ENCODE measurements at places on chromosomes 2 and 18.

DNA sequence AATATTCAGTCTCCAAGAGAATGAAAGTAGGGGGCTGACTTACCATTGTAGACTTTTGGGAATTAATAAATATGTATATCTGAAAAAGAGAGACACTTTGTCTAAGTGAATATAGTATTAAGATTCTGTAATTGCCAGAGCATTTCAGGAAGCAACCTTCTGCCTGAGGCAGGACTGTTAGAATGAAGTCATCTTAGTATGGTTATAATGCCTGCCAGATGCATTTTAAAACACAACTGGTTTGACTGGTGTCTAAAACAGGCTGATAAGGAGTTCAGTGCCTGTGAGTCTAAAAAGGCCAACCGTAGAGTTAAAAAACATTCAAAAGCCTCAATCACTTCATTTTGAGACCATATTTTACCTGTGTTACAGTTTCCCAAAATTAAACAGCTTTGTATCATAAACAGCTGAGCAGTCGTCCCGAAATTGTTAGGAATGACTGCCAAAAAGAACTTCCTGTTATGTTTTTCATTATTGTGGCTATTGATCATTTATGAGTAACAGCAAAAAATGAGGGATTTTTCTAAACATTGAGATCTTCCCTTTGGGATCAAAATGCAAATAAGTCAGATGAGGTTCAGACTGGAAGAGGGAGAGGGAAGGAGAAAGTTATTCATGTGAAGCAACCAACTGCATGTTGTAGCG is 443.9 kb downstream of the PID1 start:
- no peak for DNase-seq

- no peak for DNase-seq
Measured at GRCh38 chr2:120020554-120020953, 7.7 kb downstream of the EPB41L5 start.

DNA sequence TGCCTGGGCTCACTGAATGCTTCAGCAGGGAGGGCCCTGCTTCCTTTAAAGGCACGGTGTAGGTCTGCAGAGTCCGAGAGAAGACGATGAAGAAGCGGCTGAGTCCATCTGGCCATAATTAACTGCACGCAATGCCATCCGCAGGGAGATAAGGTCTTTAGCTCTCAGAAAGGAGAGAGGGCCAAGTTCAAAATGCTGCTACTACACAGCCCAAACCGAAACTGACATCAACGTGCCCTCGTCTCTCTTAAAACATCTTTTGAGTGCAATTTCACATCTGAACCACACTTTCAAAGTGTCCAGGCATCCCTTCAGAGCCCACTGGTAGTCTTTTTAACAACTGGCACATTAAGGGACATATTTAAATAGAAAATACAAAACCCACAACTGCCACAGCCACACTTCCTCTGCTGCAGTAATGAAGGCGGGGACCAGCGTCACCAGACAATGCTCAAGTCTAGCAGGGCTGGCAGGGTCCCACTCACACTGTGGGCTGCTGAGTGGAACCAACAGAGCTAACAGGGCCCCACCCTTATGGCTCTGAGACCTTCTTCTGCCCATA is 35.8 kb downstream of the ST3GAL5 start:
- DNase-seq: peak; percentile 73

DNA sequence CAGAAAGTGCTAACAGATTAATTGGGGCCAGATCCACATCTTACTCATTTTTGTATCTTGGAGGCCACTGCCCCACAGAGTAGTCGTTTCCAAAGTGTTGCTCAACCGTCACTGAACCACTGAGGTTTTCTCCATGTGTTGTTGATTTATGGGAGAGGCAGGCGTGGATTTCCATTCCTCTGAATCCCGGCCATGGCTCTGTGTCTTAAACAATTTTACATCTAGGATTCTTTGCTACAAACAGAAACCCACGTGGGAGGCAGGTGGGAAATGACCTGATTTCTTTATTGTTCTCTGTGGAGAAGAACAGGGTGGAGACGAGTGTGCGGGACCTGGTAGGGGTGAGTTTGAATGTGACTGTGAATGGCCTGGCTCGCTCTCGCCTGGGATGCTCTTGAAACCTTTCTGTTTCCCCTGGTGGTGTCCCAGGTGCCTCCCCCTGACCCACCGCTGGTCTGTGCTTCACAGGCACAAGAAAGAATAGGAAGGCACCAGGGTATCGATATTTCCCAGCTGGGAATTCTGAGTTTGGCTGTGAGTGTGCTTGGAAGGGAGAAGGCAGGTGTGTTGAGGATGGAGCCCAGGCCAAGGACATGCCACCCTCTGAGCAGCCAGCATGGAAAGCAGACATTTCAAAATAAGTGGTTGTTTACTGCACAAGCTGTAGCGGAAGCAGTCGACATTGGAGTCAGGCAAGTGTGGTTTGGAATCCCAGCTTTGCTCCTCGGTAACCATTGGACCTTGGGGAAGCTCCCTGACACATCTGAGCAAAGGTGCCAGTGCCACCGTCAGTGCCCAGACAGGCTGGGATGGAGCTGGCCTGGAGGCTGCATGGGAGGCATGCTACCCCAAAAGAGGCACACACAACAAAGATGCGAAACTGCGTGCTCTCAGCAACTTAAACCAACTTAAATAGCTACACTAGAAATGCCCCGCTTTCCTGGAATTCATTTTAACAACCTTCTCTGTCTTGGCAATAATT is 50.0 kb downstream of the LPIN1 start:
- DNase-seq: no peak

- no peak for DNase-seq
Measured at GRCh38 chr18:68478246-68478645, 236.7 kb downstream of the TMX3 start.

- no peak for DNase-seq
Measured at GRCh38 chr2:186093174-186093573, 354.6 kb downstream of the FSIP2 start.

GRCh38 chr2:75065402-75066008 is 107.1 kb downstream of the POLE4 start:
- no peak for DNase-seq

GRCh38 chr2:161415034-161415986 is 787 bp upstream of the TBR1 start:
- DNase-seq: no peak

GRCh38 chr2:54330926-54331835 is 75.2 kb upstream of the TSPYL6 start:
- DNase-seq: no peak

DNA sequence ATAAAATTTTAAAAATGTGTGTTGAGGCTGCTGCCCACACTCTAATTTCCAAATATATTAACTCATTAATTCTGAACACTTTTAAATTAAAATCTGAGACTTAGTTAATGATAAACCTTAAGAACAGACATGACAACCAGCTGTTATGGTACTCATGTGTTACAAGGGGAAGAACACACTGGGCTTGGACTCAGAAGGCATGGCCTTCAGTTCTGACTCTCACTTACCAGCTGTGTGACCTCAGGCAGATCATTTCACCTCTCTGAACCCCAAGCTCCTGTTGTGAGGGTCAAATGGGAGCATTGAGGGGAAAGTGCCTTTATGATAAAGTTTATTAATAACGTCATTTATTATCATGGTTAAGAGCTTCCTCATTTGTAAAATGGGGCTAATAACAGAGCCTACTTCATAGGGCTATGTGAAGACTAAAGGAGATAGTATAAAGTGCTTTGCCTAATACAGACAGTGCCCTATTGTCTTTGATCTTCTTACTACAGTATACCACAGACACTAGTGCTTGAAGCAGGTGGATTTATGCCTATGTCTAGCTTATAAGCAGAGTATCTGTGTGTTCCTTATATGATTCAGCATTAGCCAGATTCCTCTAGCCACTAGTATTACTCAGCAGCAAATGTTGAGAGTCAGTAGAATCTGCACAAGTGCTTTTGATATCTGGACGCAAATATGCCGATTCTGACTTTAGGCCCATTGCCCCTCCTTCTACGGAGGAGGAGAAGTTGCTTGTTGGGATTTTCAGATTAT is 99.6 kb downstream of the SGPP2 start:
- DNase-seq: no peak

DNA sequence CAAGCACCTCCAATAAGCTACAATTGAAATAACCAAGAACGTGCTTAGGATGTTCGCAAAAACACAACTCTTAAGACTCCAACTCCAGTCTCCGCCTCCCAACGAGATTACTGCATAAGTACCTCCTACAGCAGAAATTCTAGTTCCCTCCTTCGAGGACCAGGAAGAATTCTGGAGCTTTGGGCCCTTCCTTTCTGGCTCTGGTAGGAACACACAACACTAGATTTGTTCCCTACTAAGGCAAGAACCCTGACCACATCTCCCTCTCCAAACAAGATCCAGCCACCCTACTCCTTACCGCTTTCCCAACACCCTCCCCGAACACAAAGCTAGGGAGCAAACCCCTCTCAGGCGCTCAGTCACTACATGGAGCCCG is 721 bp downstream of the ADAM17 start:
- DNase-seq: peak; percentile 17

DNA sequence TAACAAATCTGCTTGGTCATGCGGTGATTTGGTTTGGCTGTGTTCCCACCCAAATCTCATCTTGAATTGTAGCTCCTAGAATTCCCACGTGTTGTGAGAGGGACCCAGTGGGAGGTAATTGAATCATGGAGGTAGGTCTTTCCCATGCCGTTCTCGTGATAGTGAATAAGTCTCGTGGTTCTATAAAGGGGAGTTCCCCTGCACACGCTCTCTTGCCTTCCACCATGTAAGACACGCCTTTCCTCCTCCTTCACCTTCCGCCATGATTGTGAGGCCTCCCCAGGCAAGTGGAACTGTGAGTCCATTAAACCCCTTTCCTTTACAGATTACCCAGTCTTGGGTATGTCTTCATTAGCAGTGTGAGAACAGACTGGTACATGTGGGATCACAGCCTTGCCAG is 36.7 kb downstream of the TRABD2A start:
- DNase-seq: no peak

GRCh38 chr2:199443589-199444130 is 14.1 kb downstream of the SATB2 start:
- no peak for DNase-seq

DNA sequence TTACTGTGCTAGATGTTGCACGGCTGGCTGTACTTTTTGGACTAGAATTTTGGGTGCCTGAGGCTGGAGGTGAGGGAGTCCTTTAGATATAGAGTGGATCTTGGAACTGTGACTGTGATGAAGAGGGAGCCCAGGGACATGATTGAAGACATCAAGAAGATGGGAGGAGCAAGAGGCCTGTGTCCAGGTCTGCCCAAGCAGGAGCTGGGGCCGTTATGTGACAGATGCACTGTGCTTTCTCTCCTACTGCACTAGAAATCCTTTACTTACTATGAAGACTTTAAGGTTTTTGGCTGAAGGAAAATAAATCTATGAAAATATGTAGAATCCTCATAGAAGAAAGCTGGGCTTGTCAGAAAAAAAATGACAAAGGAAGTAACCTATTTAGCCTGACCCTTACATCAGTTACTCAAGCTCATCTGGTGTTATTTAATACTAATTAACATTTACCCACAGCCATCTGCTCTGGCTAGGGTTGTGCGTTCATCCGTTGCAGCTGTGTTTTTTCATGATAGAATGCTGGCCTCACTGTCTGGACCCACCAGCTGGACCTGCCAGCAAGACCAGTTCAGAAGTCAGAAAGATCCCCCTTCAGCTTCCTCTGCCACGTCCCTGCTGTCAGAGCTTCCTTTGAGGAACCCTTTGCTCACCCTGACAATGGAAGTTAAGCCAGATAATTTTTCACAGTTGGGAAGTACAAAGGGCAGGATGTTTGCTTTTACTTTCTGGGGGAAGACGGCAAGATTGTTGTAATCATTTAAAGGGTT is 16.7 kb downstream of the TSN start:
- no peak for DNase-seq

DNA sequence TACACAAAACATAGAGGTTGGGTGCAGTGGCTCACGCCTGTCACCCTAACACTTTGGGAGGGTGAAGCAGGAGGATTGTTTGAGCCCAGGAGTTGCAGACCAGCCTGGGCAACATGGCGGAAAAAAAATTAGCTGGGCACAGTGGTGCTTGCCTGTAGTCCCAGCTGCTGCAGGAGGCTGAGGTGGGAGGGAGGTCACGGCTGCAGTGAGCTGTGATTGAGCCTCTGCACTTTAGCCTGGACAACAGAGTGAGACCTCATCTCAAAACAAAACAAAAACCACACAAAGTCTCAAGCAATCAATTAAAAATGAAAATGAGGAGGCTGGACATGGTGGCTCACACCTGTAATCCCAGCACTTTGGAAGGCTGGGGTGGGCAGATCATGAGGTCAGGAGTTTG is 4.9 kb downstream of the NOP58 start:
- DNase-seq: no peak

DNA sequence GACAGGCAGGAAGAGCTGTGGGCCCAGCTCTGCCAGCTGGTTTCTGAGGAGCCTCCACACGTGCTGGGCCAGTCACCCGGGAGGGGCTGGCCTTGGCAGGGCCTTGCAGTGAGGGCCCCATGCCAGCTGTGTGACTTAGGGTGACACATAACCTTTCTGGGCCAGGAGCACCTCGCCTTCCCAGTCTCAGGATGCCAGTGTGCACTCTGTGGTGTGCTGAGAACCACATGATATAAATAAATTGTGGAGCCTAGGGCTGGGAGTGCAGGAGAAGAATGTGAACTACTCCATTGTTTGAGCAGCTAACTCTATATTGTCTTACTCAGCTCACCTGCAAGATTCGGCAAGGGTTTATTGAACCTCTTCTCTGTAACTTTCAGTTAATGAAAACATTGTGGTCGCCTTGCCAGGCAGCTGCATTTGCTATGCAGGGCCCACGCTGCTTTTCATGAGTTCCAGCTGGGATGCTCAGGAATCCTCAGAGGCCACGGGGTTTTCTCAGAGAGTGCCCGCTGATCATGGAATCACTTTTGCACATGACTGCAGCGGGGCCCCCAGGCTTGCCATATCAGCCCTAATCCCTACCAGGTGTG is 222.3 kb downstream of the SH3RF3 start:
- no peak for DNase-seq

All from CD4-positive, alpha-beta T cell treated with Interleukin-6 at 100 ng/mL for 8 hours (primary cell).